ENCODE measurements at places on chromosomes 5 and 9.

DNA sequence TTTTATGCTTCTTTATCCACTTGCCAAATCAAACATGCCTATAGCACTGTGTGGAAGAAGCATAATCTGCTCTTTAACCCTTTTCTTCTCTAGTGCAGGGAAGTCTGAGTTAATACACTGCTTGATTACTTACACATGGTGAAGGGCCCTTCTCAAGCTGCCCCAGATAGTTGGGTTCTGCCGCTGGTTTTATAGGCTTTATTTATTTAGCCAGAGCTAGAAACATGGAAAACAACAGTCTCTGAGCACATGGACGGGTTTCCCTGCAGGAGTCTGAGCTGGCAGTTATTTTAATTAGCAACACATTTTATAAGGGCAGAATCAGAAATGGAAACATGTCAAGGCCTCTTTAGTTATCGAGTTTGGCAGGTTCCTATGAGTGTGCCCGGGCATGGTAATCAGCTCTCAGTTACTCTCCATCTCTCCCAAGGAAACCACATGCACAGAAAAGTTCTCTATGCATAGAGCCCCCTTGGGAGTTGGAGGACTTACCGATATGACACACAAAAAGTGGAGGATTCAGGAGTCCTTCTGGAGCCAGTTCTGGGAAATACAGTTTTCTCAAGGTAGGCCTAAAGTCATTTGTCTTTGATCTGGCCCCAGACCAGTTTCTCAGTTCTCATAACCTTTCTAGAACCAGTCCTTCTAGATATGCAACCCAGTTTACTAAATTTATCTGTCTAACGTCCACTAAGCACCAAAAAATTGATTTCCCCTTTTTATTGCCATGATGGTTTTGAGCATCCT, 564.8 kb downstream of the ACTL7B start:
- DNase-seq, result no peak

DNA sequence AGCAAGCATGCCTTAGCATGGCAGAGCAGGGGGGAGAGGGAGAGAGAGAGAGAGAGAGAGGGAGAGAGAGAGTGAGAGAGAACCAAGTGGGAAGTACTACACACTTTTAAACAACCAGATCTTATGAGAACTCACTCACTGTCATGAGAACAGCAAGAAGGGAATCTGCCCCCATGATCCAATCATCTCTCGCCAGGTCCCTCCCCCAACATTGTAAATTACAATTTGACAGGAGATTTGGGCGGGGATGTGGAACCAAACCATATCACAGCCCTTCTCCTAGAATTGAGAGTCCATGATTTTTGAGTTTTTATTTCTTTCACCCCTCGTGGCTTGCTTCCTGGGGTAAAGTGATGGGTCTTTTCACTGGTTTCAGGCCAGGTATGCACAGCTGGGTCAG, 98.8 kb downstream of the DOCK2 start:
- DNase-seq, result no peak

DNA sequence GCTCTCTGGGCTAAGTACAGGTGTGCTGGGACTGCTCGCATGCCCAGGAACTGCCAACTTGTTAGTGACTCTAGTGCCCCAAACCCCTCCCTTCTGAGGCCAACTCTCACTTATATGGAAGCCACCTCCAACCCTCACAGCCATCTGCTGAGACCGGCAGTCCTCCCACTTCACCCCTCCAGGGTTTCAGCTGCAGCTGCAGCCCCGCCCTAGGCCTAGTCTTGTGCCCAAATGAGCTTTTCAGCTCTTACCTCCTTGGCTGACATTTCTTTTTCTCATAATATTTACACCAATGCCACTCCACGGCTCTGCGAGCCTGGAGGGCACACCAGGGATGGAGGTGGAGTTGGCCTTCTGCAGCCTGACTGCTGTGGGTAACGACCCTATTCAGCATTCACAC, 166.6 kb downstream of the ROR2 start:
- DNase-seq, result no peak

DNA sequence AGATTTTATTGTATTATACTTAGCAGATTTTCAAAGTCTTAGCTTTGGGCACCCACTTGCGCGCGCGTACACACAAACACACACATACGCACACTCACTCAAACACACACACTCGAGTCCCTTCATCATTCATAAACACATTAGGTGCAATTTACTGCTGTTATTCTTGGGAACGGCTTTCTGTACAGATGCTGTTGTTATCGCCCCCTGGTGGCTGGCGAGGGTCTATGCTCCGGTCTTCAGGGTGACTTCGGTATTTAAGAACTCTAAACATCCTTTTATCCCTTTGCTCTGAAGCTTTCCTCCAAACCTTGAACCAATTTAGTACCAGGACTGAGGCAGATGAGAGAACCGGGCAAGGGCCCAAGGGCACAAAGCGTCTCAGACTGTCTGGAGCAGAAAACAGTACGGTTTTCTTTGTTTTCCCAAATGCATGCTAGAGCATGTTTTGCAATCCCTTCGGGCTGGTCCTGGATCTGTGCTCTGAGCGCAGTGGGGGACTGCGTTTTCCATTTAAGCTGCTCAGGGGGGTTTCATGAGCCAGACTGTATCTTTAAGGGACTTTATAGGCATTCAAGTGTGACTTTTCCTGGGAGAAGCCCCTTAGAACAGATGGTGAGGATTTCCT, 1.7 kb upstream of the SLIT3 start:
- peak; percentile 83 for DNase-seq

GRCh38 chr9:16767366-16767765, 103.1 kb downstream of the BNC2 start:
- DNase-seq, result no peak
